ENCODE measurements at places on chromosomes 16 and 17.

DNA sequence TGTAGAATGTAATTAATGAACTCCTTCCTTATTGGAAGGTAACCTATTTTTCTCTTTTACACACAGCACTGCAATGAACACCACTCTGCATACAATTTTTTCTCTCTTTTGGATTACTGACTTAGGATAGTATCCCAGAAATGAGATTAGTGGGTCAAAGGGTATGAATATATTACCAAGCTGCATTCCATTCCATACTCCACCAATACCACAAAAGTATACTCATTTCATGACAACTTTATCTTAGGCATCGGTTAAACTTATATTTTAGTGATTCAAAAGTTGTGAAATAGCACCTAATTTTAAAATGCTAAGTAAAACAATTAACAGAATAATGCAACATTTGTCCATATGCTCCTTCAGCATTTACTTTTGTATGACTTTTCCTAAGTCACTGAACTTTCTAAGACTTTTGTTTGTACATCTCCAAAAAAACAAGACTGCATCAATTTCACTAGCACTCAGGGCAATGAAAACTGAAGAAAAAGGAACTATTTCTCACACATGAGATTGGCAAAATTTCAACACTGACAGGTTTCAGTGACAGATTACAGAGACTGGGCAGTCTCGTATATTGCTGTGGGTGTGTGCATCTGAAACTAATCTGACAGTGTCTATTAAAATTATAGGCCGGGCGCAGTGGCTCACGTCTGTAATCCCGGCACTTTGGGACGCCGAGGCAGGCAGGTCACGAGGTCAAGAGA lies 32.1 kb downstream of the HELZ start:
- DNase-seq: peak; percentile 75

DNA sequence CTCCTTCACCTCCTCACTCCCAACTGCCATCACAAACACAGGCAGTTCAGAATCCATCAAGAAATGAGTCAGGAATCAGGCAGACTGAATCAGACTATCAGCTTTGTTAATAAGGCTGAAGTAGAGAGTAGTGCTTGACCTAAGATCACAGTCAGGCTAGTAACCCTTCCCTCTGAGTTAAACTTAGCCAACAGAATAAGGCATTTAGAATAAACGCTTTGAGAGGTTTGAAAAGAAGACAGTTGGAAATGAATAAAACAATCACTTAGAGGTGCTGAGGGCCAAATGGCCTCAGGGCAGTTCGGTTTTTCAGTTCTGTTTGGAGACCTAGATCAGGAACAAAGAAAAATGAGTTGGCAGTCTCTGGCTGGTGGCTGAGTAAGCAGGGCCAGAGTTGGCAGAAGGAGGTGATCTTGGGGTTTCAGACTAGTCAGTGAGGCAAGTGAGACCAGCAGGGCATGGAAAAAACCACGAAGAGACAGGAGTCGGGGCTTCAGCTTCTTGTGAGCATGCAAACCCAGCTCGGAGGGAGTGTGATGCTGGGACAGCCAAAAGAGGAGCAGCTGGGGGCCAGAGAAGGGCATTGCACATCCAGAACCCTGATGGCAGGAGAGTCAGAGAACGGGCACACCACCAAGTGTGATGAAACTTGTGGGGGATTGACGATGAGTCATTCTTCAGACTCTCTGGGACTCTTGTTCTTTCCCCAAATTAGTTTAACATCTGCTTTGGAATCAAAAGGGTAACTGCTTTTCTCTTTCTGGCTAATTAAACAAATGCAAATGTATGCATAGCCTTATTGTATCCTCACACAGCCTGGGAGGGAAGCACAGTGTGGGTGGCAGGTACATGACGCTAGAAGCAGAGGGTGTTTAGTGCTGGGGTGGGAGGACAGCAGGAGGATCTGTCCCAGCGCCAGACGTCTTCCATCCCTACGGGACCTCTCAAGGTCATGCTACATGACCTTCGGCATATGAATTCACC lies 54.8 kb downstream of the SPECC1 start:
- peak; percentile 88 for DNase-seq

DNA sequence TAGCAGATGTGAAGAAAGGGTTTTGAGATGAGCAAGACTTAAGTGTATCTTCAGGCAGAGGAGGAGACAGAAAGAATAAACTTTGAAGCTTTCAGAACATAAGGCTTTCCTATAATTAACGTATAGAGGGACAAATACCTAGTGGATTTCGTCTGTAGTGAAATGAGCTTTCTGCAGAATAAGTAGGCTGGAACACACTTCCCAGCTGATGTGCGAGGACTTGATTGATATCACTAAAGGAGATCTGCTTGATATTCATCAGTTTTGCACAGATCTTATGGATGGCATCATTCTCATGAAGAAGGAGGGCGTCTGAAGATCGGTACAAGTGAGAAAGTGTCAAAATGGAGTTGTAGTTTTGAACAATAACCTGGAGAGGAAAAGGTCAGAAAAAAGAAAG lies 14.8 kb downstream of the TUBD1 start:
- no peak for DNase-seq

GRCh38 chr16:86510465-86511261 lies at the start of gene FOXF1:
TSS of gene FOXF1 (plus strand) at chr16:86510527. CDS start at chr16:86510570, 43 bp downstream.
- DNase-seq: peak; percentile 81

DNA sequence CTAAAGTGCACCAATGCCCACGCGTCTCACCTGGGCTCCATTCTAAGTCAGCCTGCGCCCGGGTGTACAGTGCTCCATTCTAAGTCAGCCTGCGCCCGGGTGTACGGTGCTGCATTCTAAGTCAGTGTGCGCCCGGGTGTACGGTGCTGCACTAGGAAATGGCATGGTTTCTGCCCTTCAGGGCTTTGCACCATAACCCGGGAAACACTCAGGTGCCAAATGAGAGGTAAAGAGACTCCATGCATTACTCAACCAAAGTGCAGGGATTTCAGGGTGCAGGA lies 29.2 kb upstream of the FASN start:
- DNase-seq: no peak

- no peak for DNase-seq
Measured at GRCh38 chr17:76176701-76177574, 35.9 kb upstream of the FOXJ1 start.

DNA sequence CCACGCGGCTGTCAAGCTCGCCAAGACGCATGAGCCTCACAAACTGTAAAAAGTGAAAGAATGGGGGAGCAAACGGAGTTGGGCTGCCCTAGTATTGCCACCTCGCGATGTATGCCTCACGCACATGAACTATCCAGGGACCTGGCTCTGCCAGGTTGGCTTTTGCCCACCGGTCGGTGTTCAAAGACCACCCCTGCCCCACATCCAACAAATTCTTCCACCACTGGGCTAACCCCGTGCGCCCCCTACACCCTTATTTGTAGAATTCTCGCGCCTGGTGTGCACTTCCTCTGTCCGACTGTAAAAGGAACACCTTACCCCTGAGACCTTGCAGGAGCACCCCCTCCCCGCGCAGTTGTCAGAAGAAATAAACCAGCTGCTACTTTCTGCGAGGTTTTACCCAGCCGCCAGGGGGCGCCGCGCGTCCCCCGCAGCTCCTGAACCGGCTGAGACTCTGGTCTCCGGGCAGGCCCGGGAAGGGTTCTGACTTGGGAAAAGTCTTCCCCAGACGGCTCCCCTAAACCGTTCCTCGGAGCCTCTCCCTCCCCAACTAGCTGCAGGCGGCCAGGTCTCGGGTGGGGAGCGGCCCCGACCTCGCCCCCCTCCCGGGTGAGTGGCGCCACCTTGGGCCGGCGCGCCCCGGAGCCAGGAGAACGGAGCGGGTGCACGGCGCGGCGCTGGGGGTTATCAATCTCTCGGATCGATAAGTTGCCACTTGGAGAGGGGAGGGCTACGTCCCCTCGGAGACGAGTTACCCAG lies 1.7 kb upstream of the ZNF423 start:
- DNase-seq: peak; percentile 52

DNA sequence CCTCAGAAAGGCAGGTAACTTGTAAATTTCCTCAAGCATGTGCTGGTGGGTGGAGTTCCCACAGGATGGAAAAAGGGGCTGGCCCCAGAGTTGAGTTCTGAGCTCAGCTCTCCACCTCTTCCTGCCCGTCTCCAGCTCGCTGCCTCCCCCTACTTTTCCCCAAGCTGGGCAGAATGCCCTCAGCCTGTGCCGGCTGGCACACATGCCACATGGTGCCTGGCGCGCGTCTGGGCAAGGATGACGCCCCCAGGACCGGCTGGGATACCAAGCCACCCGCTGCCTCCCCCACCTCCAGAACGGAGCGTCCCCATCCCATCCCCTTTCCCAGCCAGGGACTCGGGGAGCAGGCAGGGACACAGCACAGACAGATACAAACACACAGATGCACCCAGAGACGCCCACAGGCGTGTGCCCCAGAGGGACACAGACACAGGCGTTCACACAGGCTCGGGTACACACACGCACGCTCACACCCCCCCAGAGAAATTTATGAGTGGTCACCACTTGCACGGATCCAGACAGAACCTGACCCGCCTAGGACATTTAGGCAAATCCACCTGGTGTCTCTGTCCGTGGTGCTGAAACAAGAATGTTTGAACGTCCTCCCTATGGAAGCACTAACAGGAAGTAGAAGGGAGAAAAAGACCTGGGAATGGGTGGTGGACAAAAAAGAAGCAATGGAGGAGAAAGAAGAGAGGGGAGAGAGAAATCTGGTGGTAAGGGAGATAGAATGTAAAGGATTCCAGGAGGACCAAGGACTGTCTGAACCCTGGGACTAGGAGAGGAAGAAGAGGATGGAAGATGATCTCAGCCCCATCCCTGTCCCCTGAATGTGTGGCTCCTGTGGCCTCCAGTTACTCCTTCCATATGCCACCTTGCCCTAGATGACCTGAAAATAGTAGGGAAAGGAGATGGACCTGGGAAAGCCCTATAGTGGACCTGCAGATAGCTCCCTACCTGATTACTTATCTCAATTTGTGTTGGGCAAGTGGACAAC lies 15.5 kb downstream of the NEUROD2 start:
- DNase-seq: peak; percentile 55

DNA sequence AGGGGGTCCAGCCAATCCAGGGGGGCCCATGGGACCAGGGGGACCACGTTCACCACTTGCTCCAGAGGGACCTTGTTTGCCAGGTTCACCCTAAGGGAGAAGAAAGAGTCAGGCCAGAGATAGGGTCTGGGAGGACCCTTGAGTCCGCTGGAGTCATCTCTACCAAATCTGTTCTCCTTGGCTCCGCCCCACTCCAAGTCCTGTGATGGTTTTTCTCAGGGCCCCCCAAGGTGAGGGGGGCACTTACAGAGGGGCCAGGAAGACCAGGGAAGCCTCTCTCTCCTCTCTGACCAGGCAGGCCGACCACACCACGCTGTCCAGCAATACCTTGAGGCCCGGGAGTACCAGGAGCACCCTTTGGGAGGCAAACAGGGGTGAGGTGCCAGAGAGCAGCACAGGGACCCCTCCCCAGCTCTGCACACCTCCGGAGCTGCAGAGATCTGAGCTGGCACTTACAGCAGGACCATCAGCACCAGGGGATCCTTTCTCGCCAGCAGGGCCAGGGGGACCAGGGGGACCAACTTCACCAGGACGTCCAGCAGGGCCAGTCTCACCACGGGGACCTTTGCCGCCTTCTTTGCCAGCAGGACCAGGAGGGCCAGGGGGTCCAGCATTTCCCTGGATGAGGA lies 12.4 kb downstream of the COL1A1 start:
- DNase-seq: peak; percentile 74

DNA sequence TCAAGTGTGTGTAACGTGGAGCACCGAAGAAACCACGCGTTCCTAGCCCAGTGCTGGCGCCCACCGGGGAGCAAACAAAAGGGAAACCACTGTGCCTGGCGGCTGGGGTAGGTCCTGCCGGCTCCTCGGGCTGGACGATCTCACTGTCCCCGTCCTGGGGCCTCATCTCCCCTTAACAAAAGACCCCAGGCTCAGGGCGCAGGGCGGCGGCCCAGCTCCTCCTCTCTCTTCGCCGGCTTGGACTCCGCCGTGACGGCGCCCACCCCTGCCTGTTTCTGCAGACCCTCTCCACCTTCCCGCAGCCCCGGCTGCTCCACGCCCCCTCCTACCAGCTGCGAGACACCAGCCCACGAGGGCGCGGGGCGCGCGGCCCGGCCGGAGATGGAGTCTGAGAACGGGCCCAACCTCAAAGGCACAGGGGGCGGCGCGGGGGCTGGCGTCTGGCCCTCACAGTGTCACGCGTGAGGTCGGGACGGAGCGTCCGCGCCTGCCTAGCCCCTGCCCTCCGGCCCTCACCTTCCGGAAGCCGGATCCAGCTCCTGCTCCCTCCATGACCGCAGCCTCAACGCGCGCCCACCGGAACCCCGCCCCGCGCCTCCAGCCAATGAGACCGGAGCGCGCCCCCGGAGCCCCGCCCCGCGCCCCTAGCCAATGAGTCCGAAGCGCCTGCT lies at the start of gene CENPX:
Gene CENPX (minus strand): TSS at position 569 of the 671 bp plus-strand sequence. CDS start 17 bp downstream, at position 552.
- no peak for DNase-seq

DNA sequence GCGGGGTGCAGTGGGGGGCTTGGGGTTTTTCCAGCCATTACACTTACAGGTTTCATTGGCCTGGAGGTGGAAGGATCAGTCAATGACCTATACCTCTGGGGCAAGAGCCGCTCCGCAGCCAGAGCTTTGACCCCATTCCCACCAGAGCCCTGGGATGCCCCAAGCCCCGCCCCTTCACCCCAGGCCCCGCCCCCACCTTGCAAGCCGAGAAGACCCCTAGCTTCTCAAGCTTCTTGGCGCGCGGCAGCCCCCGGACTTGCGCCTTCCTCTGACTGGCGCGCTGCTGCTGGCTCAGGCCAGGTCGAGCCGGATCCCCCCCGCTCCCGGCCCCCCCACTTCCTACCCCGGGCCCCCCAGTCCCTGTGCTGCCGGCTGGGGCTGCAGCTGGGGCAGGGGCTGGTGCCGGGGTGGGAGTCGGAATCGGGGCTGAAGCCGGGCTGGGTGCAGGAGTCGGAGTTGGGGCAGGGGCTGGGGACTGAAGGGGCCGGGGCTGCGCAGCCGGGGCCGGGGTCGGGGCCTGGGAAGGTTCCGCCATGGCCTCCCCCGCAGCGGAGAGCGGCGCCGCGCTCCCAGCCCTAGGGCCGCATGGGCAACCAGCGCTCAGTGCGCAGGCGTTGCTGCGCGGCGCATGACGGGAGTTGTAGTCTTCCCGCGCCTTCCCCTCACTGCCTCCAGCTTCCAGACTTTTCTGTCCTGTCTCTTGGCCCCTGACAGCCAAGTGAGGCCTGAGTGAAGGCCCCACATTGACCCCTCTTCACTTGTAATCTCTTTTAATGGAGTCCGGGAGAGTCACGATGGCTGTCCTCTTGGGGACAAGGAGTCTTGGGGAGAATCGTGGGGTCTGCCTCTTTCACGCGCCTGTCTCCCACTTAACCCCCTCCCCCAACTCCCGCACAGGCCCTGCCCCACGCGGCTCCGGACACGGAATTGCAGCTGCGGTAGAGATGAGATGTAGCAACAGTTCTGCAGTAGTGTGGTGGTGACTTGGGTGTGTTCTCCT lies at the start of gene KAT2A:
Gene KAT2A (minus strand): TSS at position 598 of the 1,000 bp plus-strand sequence. CDS start 63 bp downstream, at position 535.
- peak; percentile 75 for DNase-seq

- DNase-seq: peak; percentile 52
Measured at GRCh38 chr16:75198135-75198600, 8.8 kb downstream of the CTRB2 start.

- peak; percentile 88 for DNase-seq
Measured at GRCh38 chr17:622356-622755, 92.3 kb downstream of the VPS53 start.

Data from fibroblast of lung (primary cell).